ENCODE measurements at places on chromosomes 11 and 22.

- no peak for DNase-seq
Measured at GRCh38 chr11:42232673-42233072, 773.2 kb upstream of the LRRC4C start.

- DNase-seq: no peak
Measured at GRCh38 chr22:50063589-50064393, 5.7 kb upstream of the TTLL8 start.

- no peak for DNase-seq
Measured at GRCh38 chr11:78449866-78450265, 32.2 kb upstream of the GAB2 start.

DNA sequence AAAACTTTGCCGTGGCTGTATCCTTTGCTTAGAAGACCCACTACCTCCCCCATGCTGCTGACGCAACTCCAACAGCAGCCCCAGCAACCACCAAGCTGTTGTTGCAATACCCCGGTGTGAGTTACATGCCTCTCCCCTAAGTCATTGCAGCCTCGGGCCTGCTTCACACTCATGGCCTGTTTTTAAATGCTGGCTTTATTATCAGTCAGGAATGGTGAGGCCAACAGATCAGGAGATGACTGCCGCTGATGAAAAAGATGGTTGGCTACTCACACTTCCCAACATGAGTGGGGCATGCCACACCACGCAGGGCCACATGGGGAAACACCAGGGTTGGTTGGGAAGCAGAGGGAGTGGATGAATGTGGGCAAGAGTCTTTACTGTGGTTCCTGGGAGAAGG lies 171.5 kb upstream of the SYT13 start:
- no peak for DNase-seq

DNA sequence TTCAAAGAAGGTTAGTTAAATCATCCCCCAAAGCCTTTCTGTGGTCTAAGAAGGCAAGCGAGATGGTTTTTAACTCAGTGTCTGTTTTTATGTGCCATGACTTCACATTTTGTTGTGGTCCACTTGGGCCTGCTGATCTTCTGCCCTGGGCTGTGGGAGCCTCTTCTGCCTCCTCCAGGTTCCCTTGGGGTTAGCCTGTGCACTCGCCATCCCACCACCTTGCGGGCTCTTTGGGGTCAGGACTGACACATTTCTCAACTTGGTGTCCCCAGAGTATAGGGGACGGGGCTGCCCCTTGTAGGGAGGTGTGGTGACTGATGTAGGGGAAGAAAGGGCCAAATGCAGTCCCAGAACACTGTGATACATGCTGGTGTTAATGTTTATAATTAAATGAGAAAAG lies 207.0 kb downstream of the TBC1D22A start:
- DNase-seq: no peak

GRCh38 chr11:23620617-23621016 lies 760.3 kb upstream of the CCDC179 start:
- no peak for DNase-seq

DNA sequence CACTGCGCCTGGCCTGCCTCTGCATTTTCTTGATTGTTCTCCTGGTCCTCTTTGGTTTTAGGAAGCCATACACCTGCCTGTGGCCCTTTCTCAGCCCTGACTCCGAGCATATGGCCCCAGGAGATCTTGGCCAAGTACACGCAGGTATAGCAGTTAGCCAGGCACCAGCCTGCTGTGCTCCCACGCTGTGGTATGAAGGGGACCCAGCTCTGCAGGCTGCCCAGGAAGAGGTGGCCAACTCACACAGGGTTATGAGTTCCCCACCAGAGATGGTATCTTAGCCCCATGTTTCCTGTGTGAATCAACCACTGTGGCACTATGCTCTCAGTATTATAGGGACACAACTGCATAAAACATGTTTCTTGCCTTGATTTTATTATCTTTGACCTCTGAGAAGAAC lies 31.1 kb downstream of the SGSM3 start:
- no peak for DNase-seq

DNA sequence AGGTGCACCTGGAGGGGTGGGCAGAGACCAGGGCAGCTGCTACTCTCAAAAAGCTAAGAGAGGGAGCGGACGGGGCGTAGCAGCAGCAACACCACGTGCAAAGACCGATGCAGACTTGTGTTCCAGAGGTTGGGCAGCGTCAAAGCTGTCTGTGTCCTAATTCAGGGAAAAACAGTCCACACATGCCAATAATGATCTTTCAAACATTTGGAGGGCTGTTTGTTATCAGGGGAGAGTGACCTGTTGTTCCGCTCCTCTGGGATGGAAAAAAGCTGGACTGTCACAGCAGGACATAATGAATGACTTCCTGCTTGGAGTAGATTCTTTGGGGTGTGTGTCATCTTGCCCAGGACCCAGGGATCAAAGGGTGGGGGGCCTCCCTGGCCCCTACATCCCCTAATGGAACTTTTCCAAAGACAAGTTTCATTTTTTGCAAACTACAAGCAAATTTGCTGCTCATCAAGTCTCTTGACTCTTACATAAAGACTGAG lies 6.2 kb upstream of the FBLN1 start:
- DNase-seq: no peak

- no peak for DNase-seq
Measured at GRCh38 chr22:20111045-20111688, 4.7 kb upstream of the RANBP1 start.

GRCh38 chr11:47571357-47571729 lies 5.9 kb downstream of the PTPMT1 start:
- DNase-seq: no peak

DNA sequence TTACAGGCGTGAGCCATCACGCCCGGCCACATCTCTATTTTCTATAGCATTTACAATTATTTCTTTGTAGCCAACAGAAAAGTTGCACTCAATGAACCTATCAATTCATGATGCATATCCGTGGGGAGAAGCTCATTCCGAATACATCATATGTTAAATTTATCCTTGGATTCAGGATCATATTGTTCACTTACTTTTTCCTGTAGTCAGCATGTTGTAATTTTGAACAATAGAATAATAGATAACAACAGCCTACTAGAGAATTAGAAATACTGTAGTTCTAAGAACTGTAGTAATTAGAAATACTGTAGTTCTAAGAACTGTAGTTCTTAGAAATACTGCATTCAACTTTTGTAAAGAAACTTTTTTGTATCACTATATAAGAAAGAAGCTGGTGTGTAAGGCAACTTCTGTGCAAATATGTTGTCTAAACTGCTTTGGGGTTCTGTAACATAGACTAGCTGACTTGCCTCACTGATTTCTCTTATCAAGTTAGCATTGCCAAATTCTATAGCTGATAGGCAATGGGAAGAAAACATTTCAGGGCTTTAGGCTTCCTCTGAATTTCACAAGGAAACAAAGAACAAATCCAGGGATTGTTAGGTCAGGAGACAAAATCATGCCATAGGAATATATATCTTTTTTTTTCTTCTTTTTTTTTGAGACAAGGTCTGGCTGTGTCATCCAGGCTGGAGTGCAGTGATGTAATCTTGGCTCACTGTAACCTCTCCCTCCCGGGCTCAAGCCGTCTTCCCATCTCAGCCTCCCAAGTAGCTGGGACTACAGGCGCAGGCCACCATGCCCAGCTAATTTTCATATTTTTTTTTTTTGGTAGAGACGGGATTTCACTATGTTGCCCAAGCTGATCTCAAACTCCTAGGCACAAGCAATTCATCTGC lies 91.9 kb downstream of the CSTPP1 start:
- DNase-seq: no peak

DNA sequence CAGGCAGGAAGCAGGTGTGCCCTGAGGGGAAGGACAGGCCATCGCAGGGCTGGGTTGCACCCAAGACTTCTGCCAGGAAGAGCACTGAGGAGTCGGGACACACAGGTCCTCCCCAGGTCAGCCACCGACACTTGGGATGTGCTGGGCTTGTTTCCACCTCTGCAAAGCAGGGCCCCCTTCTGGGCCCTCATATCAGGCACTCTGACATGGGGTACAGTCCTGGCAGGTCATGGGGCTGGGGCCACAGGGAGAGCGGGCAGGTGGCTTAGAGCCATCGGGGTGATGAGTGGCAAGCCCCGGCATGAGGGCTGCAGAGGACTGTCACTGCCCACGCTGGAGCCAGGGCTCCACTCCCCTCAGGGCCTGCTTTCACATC lies 7.9 kb upstream of the ADORA2A start:
- no peak for DNase-seq

GRCh38 chr22:19195796-19196731 lies 17.5 kb upstream of the SLC25A1 start:
- no peak for DNase-seq

DNA sequence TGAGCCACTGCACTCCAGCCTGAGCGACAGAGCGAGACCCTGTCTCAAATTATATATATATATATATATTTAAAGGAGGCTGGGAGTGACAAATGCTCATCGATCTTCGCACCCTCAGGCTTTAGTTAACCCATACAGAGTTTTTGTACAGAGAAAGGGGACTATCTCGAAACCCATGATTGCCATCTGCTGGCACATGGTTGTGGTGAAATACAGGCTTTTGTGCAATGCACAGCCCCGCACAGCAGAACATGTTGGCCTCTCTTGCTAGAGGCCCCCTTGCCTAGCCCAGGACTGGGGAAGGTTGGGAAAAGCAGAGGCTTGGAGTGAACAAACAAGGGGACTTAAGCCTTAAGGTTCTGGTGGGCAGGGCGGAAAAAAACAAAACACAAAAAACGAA lies 3.6 kb downstream of the MYBPC3 start:
- DNase-seq: no peak

DNA sequence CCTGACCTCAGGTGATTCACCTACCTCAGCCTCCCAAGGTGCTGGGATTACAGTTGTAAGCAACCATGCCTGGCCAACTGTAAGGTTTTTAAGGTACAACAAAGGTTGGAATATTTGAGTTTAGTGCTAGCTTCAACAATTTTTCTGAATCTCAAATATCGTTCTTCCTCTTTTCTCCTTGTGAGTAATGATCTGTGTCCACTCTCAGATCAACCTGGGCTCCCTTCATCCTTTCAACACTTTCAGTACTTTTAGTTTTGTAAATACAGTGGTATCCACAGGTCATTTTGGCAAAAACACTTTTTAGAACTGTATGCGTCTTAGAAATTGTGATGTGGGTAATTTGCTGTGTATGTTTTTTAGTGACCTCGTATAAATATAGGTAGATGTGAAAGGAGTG lies 7.9 kb downstream of the PACS1 start:
- DNase-seq: no peak

GRCh38 chr11:93542811-93543229 lies 371 bp downstream of the SMCO4 start:
- peak; percentile 71 for DNase-seq

GRCh38 chr22:32583921-32584335 lies 109.3 kb downstream of the FBXO7 start:
- no peak for DNase-seq

GRCh38 chr11:105720096-105720495 lies 110.2 kb downstream of the GRIA4 start:
- DNase-seq: no peak

DNA sequence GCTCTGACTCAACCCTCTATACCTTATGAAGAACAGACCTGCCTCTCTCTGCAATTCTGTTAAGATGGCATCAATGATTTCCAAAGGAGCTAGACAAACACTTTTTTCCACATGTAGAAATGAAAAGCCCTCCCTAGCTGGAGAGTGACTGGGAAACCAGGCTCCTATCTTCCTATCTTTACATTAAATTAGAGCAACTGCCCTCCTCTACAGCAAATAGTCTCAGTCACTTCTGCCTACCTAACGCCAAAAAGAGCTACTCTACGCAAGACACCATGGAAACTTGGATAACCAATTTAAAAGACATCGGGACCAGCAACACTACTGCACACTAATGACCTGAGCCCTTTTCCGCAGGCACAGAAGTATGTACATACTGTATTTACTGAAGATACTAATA lies 84.8 kb downstream of the MICAL3 start:
- no peak for DNase-seq

GRCh38 chr11:118230088-118230487 lies 5.3 kb upstream of the JAML start:
- no peak for DNase-seq

DNA sequence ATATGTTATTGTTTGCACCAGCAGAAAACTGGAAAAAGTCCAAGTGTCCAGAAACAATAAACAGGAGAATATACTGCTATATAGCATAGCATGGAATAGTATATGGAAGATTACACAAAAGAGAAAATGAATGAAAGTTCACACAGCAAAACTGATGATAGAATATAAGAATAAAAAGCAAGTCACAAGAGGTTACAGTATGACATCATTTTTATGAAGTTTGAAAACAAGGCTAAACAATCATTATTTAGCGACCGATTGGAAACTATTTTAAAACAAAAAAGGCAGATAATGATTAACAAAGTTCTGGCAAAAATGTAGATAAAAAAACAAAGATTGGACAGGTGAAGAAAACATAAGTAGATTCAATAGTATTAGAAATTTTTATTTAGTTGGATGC lies 47.1 kb downstream of the SOX6 start:
- DNase-seq: no peak

GRCh38 chr11:47391077-47391583 lies 12.8 kb upstream of the SPI1 start:
- no peak for DNase-seq

DNA sequence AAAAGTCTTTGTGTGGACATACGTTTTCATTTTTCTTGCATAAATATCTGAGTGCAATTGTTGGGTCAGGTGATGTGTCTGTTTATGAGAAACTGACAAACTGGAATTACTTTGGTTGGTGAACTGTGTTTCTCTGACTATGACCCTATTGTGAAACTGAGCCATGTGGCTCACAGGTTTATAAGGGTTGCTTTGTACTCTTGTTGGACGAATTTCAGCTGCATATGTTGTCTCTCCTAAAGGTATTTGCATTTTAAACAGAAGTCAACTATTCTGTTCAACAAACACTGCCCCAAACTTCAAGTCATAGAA lies 34.4 kb upstream of the RASD2 start:
- no peak for DNase-seq
